ENCODE measurements at places on chromosomes 2 and 18.

GRCh38 chr2:226835796-226836547, at the start of gene RHBDD1:
Gene RHBDD1 (plus strand): TSS chr2:226836054. CDS start chr2:226864694, 28,640 bp downstream.
- DNase-seq = peak; percentile 77

DNA sequence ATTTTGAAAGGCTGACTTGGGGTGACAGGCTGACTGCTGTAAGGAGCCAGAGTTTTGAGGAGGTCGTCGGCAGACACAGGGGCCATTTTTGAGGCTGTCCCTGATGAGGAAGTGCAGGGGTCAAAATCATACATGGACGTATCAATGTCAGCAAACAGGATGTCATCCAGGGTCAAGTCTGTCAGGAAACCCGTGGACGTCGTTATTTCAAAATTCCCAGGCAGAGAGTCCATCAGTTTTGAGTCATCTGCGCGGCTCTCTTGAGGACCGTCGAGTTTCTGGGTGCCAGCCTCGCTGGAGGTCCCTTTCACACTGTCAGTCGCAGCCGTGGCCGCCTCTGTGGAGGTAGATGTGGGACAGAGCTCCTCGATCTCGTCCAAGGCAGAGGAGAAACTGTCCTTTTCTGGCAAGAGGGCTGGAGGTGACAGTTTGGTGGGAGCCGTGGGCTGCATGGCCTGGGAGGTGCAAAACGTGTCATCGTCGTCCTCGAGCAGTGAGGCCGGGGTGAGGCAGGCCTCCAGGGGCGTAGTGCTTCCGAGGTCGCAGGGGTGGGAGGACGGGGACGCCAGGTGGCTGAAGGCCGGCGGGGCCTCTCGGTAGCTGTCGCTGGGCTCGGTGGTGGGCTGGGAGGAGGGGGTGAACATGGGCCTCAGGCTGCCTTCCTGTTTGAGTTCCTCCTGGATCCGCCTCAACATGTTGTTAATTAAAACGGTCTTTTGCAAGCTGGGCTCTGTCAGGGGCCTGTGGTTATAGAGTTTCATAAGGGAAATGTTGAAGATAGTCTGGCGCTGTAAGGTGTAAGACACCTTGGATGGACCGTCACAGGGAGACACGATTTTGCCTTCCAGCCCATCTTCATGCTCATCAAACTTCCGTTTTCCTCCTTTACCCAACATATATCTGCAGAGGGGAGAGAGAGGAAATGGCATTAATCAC, 17.5 kb downstream of the SERTAD2 start:
- DNase-seq = no peak

DNA sequence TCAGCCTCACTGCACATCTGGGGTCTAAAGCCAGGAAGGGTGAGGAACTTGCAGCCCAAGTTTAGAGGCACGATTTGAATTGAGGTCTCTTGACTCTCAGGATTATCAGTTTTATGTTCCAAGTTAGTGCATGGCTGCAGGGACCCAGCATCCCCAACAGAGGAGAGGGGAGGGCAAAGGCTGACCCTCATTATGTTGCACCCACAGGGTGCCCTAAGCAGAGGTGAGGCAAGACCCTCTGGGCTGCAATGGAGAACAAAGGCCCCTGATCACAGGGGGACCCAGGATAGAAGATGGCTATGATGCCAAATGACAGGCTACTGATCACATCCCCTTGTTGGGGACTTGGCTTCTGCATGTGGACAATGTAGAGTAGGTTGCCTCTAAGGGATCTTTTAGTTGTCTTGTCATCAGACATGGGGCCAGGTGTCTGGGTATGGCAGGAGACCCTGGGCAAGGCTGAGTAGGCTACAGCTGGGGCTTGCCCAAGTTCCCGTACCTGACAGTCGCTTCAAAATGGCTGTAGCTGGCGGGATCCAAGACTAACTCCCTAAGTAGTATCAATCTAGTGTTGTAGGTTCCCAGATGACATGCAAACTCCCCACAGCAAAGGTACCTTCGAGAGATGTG, 4.5 kb upstream of the GDF7 start:
- DNase-seq = no peak

GRCh38 chr2:207771421-207771820, 1.7 kb upstream of the FZD5 start:
- DNase-seq = no peak

DNA sequence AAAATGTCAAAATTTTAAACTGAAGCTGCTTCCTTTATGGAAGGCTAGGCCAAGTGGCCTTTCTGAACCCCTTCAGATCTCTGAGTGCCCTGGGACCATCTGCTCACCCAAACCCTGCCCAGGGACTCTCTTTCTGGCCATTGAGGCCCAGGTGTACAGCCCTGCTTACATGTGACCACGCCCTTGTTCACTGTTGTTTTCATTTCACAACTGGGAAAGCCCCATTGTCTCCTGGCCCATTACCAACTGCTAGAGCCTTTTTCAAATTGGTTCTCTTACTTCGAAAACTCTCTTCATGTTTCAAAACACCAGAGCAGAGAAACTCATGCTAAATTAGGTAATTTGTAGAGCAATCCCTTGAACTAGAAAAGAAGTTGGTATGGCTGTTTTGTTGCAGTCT, 219.5 kb upstream of the TANK start:
- DNase-seq = no peak

DNA sequence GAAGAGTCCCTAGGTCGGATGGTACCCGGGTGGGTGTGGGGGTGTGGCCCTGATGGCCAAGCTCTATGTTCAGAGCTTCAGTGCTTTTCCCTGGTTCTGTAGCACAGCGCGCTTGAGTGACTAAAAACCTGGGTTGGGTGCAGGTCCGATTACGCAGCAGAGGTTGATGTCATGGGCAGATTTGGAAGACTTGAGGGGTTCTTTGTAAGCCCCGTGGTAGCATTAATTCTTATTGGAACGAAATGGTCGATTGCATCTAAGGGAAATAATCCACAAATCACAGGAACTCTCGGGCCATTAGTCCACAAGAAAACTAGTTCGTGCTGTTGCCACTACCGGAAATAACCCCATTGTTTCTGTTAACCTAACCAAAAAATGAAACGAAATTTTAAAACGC, 9.0 kb downstream of the HOXD8 start:
- peak; percentile 60 for DNase-seq

GRCh38 chr18:76398295-76398694, 96.7 kb downstream of the ZNF516 start:
- DNase-seq = no peak

GRCh38 chr2:239000500-239001073, 152.7 kb downstream of the TWIST2 start:
- DNase-seq = no peak

GRCh38 chr2:200738590-200738989, 73.1 kb upstream of the BZW1 start:
- no peak for DNase-seq

GRCh38 chr2:184270660-184271059, 327.7 kb upstream of the ZNF804A start:
- no peak for DNase-seq

DNA sequence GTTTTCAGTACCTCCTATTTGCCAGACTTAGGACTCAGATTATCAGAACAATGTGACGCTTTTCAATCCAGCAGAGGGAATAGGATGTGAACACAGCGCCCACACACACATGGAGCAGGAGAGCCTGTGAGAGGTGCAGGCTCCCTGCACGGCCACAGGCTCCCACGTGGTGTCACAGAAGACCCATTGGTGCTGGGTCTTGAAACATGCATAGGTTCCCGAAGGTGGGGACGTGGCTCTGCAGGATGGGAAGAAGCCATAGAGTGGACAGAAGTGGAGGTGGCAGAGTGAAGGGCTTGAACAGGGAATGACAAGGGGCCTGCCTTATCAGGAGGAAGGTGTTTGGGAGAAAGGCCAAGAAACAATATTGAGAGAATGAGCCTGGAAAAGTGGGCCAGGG, 78.5 kb upstream of the BCL2L11 start:
- no peak for DNase-seq

GRCh38 chr2:191679818-191680600, 2.1 kb downstream of the NABP1 start:
- peak; percentile 75 for DNase-seq

DNA sequence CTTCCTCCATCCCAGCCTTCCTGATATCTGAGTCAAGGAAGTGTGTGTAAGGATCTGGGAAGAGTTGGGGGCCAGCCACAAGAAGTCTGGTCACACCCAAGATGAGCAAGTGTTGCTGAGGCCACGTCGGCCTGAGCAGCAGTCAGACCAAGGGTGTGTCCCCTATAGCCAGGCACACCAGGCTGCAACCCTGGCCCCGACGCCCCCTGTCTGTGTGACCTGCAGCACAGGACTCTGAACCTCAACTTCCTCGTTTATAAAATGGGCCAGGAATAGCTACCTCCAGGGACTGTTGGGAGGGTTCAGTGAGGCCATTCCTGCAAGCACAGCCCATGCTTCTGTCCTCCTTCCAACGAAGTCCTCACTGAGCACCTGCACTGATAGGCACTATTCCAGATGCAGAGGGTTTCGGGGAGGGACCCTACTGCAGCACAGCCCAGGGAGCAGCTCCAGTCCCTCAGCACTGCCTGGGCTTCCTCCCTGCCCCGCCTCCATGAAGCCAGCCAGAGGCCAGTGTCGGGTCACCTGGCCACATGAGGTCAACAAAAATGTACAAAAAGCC, 13.3 kb downstream of the LIMS2 start:
- no peak for DNase-seq

DNA sequence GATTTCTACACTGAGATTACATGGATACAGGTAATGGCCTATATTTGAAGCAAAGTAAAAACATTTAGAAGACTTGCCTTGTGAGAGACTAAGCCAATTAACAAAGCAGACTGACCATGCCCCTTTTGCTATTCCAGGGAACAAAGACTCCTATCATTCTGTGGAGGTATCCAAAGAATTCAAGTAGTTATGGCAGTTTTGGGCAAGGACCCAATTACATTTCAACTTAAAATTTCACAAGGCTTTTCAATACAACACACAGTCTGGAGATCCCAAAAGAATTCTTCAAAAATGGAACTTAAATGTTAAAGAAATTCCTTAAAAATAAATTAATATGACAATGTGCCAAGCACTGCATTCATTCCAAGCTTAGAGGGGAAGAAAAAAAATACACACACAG, 109.2 kb upstream of the CHRNA1 start:
- DNase-seq = no peak

GRCh38 chr2:231170055-231170454, 28.4 kb upstream of the ARMC9 start:
- no peak for DNase-seq

- peak; percentile 92 for DNase-seq
Observed at GRCh38 chr18:74234326-74235171, 57.2 kb downstream of the CYB5A start.

DNA sequence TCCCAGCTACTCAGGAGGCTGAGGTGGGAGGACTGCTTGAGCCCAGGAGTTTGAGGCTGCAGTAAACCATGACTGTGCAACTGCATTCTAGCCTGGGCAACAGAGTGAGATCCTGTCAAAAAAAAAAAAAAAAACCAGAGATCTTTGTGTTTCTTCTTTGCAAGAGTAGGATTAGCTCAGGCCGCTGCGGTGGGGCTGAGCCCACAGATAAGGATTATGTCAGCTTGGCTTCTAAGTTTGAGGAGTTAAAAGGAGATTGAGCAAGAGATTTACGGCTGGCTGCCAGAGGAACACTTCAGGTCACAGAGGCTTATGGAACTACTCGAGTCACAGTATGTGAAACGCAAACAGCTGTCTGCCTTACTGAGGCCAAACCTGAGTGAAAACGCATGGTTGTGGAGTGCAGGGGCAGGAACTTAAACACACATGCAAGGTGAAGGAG, 146.7 kb upstream of the L3MBTL4 start:
- no peak for DNase-seq
